Fibroblast of the aortic adventitia (primary cell): ENCODE measurements at places on chromosomes 3 and 15. TPM values are rescaled to one million over a fixed set of nuclear protein-coding genes. Genes with fewer than 3 reads are reported as not detected.

TTLL13 gene
- total RNA-seq, result 0.09 TPM in 1 of 2 replicates, not detected in the other

- DNase-seq, result no peak
These were observed 18.1 kb downstream of the TOPBP1 start for GRCh38 chr3:133643611-133644010.

SLC27A2 gene
- total RNA-seq, result not detected in 2 replicates

CX3CR1 gene
- not detected in 2 replicates for total RNA-seq

DNA sequence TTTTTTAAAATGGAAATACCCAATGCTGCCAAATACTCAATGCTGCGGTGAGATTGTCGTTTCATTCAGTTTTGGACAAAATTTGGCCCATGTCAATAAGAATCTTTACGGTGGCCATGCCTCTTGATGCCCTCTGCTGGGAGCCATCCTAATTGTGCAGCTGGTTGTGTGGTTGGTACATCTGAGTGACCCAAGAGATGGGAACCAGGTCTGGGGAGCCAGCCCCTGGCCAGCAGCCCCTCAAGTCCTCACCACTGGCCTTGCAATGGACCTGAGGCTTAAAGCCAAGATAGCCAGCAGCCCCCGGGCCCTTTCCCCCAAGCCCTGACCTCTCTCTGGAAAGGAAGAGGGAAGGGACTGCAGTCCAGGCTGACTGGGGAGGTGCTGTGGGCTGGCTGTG is 36.4 kb upstream of the ESYT3 start:
- DNase-seq, result no peak

SLCO3A1 gene
- total RNA-seq, result 8.9 and 11.1 TPM in 2 replicates

MOBP gene
- not detected in 2 replicates for total RNA-seq

FMN1 gene
- total RNA-seq, result 1.1 and 9.2 TPM in 2 replicates

CPLX3 gene
- not detected in 2 replicates for total RNA-seq

GRCh38 chr3:194084284-194084683 is 51.7 kb upstream of the HES1 start:
- no peak for DNase-seq

FETUB gene
- total RNA-seq, result not detected in 2 replicates

GORASP1 gene
- 24.0 and 29.7 TPM in 2 replicates for total RNA-seq

DNA sequence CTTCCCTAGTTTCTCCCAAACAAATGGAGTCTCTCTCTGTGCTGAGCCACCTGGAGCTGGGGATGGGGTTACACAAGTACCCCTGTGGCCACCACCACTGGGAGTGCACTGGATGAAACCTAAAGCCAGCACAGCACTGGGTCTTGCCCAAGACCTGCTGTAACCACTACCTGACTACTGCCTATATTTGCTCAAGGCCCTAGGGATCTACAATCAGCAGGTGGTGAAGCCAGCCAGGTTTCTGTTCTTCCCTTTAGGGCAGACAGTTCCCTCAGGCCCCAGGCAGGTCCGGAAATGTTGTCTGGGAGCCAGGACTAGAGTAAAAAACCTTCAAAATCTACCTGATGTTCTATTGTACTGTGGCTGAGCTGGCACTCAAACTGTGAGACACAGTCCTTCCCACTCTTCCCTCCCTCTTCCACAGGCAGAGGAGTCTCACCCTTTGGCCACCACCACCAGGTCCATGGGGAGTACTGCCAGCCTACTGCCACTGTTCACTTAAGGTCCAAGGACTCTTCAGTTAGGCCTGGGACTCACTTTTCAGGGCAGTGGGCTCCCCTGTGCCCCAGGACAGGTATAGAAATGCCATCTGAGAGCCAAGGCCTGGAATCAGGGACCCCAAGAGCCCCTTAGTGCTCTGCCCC is 23.8 kb downstream of the C3orf20 start:
- no peak for DNase-seq

- DNase-seq, result no peak
These were observed 29.8 kb upstream of the SLC25A36 start for GRCh38 chr3:140911822-140912221.

ITPR1 gene
- total RNA-seq, result 8.9 and 52.4 TPM in 2 replicates

SLC33A1 gene
- total RNA-seq, result 24.4 and 49.8 TPM in 2 replicates

ATR gene
- 19.4 and 37.6 TPM in 2 replicates for total RNA-seq

WWTR1 gene
- 54.7 and 205 TPM in 2 replicates for total RNA-seq

CTXN2 gene
- not detected in 2 replicates for total RNA-seq

GRCh38 chr3:22414239-22414638 is 663.2 kb upstream of the ZNF385D start:
- no peak for DNase-seq

- no peak for DNase-seq
These were observed 440.0 kb upstream of the PROK2 start for GRCh38 chr3:72224804-72225509.

- no peak for DNase-seq
These were observed 29.0 kb downstream of the SMARCC1 start for GRCh38 chr3:47752716-47753115.

DNA sequence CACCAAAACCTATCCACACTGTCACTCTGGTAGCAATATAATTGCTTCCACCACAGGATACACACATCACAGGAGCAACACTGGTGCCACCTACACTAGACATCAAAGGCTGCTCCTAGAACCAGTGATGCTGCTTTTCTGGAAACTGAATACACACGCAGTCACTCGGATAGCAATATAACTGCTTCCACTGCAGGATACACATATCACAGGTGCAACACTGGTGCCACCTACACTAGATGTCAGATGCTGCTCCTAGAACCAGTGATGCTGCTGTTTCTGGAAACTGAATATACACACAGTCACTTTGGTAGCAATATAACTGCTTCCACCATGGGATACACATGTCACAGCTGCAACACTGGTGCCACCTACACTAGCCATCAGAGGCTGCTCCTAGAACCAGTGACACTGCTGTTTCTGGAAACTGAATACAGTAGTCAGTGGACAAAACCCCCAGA is 6.9 kb upstream of the TNFSF10 start:
- DNase-seq, result no peak

KLHL25 gene
- 2.3 and 2.8 TPM in 2 replicates for total RNA-seq

- DNase-seq, result peak; percentile 6
These were observed 228.6 kb upstream of the CMC1 start for GRCh38 chr3:28012830-28013229.

MYL3 gene
- not detected in 2 replicates for total RNA-seq

MDFIC2 gene
- not detected in 2 replicates for total RNA-seq

- no peak for DNase-seq
These were observed 159.6 kb downstream of the MFSD1 start for GRCh38 chr3:158961471-158961870.

CHRNA3 gene
- under 0.01 TPM in 1 of 2 replicates, not detected in the other for total RNA-seq

C3orf80 gene
- 0.63 and 1.8 TPM in 2 replicates for total RNA-seq

GMNC gene
- total RNA-seq, result 0.09 TPM in 1 of 2 replicates, not detected in the other

DAZL gene
- not detected in 2 replicates for total RNA-seq

DNA sequence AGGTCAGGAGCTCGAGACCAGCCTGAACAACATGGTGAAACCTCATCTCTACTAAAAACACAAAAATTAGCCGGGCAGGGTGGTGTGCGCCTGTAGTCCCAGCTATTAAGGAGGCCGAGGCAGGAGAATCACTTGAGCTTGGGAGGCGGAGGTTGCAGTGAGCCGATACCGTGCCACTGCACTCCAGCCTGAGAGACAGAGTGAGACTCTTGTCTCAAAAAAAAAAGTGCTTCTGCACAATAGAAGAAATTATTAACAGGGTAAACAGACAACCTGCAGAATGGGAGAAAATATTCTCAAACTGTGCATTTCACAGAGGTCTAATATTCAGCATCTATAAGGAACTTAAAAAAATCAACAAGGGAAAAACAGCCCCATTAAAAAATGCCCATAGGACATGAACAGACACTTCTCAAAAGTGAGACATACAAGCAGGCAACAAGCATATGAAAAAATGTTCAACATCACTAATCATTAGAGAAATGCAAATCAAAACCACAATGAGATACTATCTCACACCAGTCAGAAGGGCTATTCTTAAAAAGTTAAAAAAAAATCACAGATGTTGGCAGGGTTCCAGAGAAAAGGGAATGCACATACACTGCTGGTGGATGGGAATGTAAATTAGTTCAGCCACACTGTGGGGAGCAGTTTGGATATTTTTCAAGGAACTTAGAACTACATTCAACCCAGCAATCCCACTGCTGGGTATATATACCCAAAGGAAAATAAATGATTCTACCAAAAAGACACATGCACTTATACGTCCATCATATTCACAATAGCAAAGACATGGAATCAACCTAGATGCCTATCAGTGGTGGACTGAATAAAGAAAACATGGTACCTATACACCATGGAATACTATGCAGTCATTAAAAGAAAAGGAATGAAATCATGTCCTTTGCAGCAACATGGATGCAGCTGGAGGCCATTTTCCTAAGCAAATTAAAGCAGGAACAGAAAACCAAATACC is 75.5 kb downstream of the MSL2 start:
- peak; percentile 22 for DNase-seq

GRCh38 chr15:48547286-48547685 is 98.2 kb downstream of the FBN1 start:
- peak; percentile 80 for DNase-seq

- DNase-seq, result no peak
These were observed 20.4 kb upstream of the TPM1 start for GRCh38 chr15:63022181-63022580.

- DNase-seq, result no peak
These were observed 25.6 kb downstream of the DCUN1D1 start for GRCh38 chr3:182954553-182955235.

PIAS1 gene
- total RNA-seq, result 39.0 and 58.1 TPM in 2 replicates

GRCh38 chr15:73621286-73621826 is 11.8 kb downstream of the NPTN start:
- DNase-seq, result no peak

DNA sequence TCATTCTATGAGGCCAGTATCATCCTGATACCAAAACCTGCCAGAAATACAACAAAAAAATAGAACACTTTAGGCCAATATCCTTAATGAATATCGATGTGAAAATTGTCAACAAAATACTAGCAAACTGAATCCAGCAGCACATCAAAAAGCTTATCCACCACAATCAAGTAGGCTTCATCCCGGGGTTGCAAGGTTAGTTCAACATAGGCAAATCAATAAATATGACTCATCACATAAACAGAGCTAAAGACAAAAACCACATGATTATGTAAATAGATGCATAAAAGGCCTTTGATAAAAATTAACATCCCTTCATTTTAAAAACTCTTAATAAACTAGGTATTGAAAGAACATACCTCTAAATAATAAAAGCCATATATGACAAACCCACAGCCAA is 403.2 kb upstream of the AZI2 start:
- no peak for DNase-seq

- no peak for DNase-seq
These were observed 5.1 kb downstream of the SCAMP2 start for GRCh38 chr15:74868059-74868458.

POPDC2 gene
- total RNA-seq, result 0.27 and 1.6 TPM in 2 replicates

SLC41A3 gene
- 40.0 and 65.7 TPM in 2 replicates for total RNA-seq

- peak; percentile 70 for DNase-seq
These were observed 5.0 kb upstream of the UACA start for GRCh38 chr15:70768257-70768883.

OCA2 gene
- total RNA-seq, result not detected in 2 replicates

CD200R1 gene
- total RNA-seq, result not detected in 2 replicates
